ENCODE measurements at places on chromosomes 2 and 18. TPM values are rescaled to one million over a fixed set of nuclear protein-coding genes. Genes with fewer than 3 reads are reported as not detected.
A peak's percentile ranks its signal among the peaks of the same experiment; 100 is the strongest.

DNA sequence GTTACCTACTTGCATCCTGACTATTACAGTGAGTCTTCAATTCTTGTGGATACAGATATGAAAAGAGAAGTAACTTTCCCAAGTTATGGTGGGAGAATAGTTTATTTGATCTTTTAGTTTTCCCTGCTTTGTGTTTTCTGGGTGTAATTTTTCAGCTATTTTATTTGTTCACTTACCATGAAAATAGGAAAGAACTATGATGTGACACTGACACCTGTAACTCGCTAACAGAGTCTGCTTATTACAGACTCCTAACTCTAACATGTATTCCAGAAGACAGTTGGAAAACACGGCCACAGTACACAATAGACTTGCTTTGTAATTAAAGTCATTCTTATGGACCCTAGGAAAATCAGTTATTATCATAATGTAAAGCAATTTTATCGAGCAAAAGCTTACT is 323.2 kb downstream of the LRRTM1 start:
- no peak for DNase-seq

GRCh38 chr18:57480733-57481132 is 45.6 kb downstream of the ONECUT2 start:
- no peak for DNase-seq

GRCh38 chr18:52570975-52571374 is 231.0 kb downstream of the DCC start:
- DNase-seq: no peak

DNA sequence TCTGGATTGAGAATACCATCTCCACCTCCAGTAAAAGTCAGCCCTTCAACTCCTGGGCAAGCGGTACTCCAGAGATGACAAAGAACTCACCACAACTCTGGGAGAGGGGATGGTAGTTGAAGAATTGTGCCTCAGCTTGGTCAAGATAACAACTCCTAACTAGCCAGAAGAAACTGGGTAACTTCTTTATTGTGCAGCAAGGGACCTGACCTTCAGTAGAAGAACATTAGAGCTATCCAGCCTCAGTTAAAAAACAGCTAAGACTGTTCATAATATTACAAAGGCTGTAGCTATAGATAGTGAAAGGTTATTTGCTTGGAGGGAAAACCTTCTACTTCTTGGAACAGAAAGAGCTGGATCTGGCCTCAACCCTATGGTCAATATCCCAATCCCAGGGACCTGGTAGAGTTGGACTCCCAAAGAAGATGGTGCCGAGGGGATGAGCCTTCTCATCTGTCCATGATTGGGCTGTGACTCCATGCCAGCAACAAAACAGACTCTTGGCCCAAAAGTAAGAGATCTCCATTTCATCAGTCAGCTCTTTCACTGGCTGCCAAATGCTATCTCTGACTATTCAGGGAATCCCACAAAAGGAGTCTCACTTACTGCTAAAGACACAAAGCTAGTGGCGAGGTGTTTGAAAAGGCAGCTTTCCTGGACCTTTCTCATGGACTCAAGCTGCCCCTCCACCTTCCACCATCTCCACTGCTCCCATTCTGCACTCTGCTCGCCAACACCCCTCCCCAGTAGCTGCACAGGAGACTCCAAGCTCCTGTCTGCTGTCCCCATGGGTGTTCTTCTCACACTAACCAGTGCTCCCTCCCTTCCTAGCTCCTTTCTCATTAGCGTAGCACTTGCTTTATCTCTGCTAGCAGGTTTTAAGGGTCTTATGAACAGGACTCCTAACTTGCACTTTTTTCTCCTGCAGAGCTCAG is 145.8 kb downstream of the CAPN13 start:
- no peak for DNase-seq

DNA sequence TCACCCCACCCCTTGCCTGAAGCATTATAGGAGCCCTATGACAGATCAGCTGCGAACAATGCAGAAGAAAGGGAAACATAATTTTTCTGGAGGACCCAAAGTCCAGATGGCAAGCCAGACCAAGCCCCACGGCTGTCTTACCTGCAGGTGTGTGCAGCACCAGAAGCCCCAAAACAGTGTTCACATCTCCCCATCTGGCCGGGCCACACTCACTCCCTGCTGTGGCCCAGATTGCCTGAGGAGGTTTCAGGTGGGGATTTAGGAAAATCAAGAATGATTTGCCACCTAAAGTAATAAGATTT is 11.7 kb upstream of the STK17B start:
- no peak for DNase-seq

DNA sequence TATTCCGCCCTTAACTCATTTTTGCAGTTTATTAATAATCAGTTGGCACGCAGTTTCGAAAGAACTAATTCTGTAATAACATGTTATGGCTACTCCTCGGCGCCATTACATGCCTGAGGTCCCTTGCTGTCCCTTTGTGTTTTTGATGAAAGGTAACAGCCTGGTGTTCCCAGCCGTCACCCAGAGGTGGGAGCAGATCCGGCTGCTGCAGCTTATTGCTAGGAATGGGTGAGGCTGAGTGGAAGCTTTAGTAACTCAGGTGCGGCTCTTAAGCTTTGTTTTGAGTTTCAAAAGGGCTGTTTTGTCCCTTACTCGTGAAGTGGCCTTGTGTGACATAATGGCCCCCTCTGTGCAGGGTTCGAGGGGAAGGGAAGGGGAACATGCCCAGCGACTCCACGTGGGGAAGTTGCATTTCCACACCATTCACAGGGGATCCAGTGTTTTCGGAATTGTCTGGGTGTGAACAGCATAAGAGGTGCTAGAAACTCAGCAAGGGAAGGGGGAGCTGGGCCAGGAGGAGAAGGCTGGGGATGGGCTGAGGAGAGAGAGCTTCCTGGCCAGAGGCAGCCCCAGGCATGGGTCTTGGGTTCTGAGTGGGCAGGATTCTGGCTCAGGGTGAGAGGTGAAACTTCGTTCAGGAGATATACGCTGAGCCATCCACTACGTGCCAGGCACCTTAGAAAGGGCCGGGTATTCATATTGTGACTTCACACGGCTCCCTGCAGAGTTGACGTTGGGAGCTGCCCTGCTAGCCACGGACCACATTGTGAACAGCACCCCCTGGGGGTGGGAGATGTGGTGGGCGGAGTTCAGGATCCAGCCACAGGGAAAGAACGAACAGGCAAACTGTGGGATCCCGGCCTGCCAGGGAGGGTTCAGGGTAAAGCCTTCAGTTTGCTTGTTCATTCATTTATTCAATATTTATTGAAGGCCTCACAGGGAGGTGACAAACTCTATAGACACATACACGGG is 84.4 kb downstream of the TGOLN2 start:
- peak; percentile 76 for DNase-seq

GRCh38 chr2:105744909-105745853 is at the start of gene NCK2:
NCK2 (plus strand) TSS chr2:105744912; CDS start chr2:105855064, 110,152 bp downstream.
- DNase-seq: peak; percentile 34

GRCh38 chr2:66903183-66903582 is 468.3 kb downstream of the MEIS1 start:
- no peak for DNase-seq

DNA sequence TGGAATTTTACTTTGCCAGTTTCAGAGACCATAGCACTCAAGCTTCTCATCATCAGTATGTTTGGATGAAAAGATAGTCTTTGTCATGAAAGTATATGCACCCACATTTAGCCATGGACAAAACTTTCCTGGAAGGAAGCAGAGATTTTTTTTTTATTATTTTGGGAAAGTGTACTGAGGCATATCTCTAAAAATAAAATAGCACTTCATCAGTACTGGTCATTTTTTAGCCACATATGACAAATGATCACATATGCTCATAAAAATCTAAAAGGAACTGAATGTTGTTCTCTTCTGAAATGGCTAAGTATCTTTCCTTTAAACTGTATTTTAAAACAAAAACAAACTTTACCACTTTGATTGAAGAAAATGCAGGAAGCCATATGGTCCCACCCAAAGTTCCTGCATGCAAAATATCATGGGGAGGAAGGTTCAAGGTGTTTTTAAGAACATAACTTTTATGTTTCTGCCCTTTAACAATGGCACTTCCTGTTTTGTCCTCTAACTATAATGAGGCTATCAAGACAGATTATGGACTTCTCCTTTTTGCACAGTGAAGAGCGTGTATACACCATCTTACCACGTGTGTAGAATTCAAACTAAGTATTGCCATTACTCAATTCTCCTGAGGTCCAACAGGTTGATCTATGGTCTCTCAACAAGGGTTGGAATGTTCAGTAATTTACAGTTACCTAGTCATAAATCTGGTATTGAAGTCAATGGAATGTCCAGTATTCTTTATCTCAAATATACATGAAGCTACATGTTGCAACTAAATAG is 77.1 kb upstream of the SLC39A10 start:
- no peak for DNase-seq

SLC35F5 gene
- total RNA-seq: 108 TPM

CEP192 gene
- total RNA-seq: 52.4 TPM
